Mesothelial cell of epicardium (in vitro differentiated cells): ENCODE measurements at places on chromosomes 6 and 20. TPM values are rescaled to one million over a fixed set of nuclear protein-coding genes. Genes with fewer than 3 reads are reported as not detected.

DNA sequence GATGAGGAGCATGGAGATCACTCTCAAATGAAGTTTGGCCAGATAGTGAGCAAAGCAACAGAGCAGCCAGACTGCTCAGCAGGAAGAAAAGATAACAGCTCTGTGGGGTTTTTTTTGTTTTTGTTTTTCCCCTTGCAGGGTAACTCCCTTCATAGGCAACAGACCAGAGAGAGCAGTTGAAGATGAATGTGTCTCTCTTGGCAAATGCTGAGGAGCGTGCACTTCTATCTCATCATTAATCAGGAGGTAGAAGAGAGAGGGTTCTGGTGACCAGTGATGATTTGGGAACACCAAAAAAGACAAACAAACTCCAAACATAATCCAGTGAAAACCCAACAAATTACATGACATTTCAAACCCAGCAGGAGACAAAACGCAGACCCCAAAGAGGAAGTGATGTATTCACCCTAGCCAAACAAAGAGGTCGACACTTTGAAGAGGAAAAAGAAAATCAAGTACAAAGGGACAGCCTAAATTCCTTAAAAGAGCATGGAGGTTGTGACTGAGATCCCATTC, 66.2 kb upstream of the RREB1 start:
- no peak for DNase-seq

SLC32A1 gene
- total RNA-seq = not detected in 3 replicates

IRF4 gene
- 0.11 TPM in 1 of 3 replicates, not detected in the others for total RNA-seq

SNRNP48 gene
- total RNA-seq = 11.9 to 14.2 TPM (median 13.0 TPM) in 3 replicates

DNA sequence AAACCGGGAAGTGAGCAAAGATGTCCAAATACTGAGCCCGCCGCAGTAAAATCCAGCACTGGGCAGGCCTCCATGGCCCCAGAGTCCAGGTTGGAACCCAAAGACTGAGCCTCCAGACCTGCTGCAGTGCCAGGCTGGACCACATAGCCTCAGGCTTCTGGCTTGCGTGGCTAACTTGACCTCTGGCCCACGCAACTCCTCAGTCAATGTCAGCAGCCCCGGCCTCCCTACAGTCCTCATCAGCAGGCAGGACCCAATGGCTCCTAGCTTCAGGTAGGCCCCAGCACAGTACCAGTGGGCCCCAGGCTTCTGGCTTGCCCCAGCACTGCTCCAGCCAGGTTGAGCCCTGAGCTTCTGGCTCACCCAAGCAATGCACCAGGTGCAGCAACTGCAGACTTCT, 245.1 kb upstream of the AFDN start:
- peak; percentile 30 for DNase-seq

DNA sequence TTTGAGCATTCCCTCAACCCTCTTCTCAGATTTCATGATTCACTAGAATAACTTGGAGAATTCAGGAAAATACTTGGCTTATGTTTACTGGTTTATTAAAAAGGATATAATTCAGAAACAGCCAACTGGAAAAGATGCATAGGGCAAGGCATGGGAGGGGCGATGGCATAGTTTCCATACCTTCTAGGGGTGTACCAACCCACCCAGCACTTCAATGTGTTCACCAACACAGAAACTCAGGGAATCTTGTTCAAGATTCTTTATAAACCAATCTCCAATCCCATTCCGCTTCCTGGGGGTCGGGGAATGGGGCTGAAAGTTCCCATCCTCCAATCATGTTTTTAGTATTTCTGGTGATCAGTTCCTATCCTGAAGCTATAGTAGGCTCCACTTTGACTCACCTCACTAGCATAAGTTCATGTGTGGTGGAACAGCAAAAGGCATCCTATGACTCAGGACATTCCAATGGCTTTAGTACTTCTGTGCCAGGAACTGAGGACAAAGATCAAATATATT, 164.4 kb downstream of the SIM1 start:
- DNase-seq = no peak

- DNase-seq = no peak
Observed at GRCh38 chr6:156555116-156555515, 222.1 kb upstream of the ARID1B start.

HMGCLL1 gene
- 1.7 to 3.5 TPM (median 2.4 TPM) in 3 replicates for total RNA-seq

BMP6 gene
- total RNA-seq = 3.5 to 4.2 TPM (median 3.6 TPM) in 3 replicates

DOK5 gene
- 3.3 to 3.7 TPM (median 3.7 TPM) in 3 replicates for total RNA-seq

DUSP15 gene
- 8.4 to 10.4 TPM (median 8.5 TPM) in 3 replicates for total RNA-seq

GRCh38 chr20:47821481-47822100, 36.3 kb upstream of the SULF2 start:
- no peak for DNase-seq

DNA sequence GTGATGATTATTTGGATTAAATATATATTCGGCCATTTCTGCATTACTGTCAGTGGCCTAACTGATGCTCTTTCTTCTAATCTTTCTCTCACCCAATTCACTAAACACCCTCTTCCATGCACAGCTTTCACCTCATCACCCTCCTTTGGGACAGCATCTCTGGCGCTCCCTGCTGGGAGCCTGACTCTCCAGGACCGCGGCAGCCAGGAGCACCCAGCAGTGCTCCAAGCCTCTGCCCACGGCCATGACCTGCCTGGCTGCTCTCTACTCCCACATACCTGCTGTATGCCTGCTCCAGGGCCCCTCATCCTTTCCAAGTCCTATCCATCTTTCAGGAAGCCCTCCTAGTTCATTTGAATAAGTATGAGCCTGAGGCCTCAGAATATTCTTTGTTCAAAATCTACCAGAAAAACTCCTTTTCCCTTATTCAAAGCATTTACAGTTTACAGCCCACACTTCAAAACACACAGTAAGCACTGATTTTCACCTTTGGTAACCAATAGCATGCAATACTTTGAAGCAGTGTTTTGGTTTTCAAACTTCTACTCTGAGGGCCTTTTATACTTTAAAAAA, 15.2 kb downstream of the CTCFL start:
- no peak for DNase-seq

- no peak for DNase-seq
Observed at GRCh38 chr20:9149796-9150195, 80.9 kb downstream of the PLCB4 start.

- DNase-seq = no peak
Observed at GRCh38 chr20:10454151-10454750, 19.1 kb downstream of the SLX4IP start.

DNA sequence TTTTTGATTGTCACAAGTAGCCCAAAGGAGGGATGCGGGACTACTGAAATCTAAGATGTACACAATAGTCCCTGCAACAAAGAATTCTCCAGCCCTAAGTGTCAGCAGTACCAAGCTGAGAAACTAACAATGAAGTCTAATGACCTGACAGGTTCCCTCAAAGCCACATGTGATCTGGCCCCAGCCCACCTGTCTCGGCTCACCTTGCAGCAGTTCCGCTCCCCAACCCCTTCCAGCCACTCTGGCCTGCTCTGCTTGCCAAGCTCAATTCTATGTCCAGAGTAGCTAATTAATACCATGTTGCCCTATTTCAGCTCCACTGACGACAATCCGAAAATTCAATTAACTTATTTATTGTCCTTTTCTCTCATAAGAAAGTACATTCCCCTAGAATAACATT, 72.1 kb downstream of the ZMYND8 start:
- DNase-seq = no peak

MOG gene
- 0.65 to 1.4 TPM (median 0.82 TPM) in 3 replicates for total RNA-seq

DNA sequence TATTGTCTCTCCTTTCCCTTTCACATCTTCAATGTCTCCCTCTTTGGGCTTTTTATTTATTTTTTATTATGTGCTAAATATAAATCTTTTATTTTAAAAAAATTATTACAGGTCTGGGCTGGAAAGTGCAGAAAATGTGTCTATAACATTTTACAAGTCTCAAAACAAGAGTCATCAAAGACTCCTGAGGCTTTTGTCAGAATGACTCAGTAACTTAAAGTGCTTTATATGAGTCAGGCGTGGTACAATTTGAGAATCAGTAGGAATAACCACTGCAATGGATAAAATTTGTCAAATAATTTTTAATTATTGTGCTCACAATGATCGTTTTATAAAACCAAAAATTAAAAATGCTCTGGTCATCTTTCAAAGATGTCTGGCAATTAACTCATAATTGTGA, 193.9 kb downstream of the MMUT start:
- DNase-seq = no peak

- DNase-seq = no peak
Observed at GRCh38 chr6:72946774-72947173, 278.5 kb downstream of the KHDC1L start.

GRCh38 chr6:12113190-12113577, 101.1 kb downstream of the HIVEP1 start:
- DNase-seq = no peak

OTOR gene
- not detected in 3 replicates for total RNA-seq

DNA sequence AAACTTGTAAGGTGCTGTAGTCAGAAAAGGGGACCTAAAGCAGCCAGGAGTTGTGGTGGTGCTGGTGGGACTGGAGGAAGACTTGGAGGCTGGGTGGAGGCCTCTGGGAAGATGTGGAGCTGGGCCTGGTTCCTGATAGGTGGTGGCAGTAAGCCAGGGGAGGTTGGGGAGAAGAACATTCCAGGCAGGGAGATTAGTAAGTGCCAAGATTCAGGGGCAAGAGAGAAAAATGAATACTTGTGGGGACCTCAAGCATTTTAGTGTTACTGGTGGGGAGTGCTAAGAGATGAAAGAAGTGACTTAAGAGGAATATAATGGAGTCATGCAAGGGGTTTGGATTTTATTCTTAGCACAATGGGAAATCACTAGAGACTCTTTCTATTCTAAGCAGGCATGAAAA, 79.0 kb upstream of the B3GAT2 start:
- DNase-seq = no peak

- no peak for DNase-seq
Observed at GRCh38 chr6:152265651-152266050, 371.5 kb downstream of the SYNE1 start.

- DNase-seq = peak; percentile 21
Observed at GRCh38 chr6:170212956-170213636, 77.8 kb downstream of the DLL1 start.

DNA sequence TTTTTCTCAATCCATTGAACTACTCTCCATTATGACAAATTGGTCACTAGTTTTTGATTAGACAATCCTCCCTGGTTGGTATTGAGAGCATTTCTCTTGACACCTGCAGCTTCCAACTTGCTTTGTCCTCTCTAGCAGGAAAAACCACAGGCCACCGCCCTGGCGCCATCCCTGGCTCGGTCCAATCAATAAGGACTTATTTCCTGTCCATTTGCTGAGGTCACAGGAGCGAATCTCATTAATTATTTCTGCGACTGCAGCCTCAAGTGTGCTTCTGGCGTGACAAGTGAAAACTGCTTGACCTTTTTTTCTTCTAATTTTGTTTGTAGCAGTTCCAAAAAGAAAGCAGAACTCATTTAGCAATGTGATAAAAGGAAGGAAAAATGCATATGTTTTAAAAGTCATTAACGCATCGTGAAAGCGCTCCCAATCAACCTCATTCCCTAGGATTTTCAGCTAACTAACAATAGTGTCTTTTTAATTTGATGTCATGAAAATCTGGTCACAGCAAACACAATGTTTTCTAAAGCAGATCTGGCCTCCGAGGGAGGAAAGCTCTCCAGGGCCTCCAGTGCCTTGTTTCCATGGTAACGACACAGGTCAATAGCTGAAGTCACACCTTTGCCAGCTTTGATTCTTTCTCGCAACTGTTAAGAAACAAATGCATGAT, 39.0 kb upstream of the BEND3 start:
- DNase-seq = no peak

DNA sequence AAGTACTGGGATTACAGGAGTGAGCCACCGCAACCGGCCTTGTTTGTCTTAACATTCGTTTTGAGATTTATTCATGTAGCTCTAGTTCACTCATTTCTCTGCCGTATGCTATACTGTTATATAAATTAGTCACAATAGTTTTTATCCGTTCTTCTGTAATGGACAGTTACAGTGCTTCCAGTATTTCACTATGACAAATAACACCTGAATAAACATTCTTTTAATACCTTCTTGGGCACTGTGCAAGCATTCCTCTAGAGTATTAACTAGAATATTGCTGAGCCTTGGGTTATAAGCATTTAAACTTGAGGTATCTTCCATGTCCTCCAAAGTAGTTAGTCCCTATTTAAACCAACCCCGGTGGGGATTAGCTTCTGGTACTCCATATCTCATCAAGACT, 45.6 kb downstream of the STK38 start:
- DNase-seq = no peak

- peak; percentile 83 for DNase-seq
Observed at GRCh38 chr6:170129691-170130171, 161.1 kb downstream of the DLL1 start.

- DNase-seq = no peak
Observed at GRCh38 chr6:33412140-33413009, 1.6 kb downstream of the PHF1 start.

GRCh38 chr6:106913676-106914280, 60.8 kb downstream of the CD24 start:
- no peak for DNase-seq

GRCh38 chr20:37261714-37262113, at the start of gene GHRH:
GHRH (minus strand) TSS chr20:37261814; CDS start chr20:37256889, 4,925 bp downstream.
- DNase-seq = no peak

DNA sequence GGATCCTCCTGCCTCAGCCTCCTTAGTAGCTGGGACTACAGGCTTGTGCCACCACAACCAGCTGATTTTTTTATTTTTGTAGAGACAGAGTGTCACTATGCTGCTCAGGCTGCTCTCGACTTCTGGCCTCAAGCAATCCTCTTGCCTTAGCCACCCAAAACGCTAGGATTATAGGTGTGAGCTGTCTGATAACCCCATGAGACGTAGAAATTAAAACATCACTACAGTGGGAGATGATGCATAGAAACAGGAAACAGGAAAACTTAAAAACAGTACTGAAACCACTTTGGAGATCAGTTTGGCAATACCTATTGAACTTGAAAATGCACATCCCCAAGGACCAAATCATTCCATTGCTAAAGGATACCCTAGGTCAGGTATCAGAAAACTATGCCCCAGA, 10.8 kb downstream of the SENP6 start:
- DNase-seq = no peak

SLC25A27 gene
- 33.8 to 40.5 TPM (median 34.6 TPM) in 3 replicates for total RNA-seq

SCUBE3 gene
- 51.9 to 54.8 TPM (median 53.2 TPM) in 3 replicates for total RNA-seq

- no peak for DNase-seq
Observed at GRCh38 chr20:40525351-40525750, 163.7 kb downstream of the MAFB start.

E2F1 gene
- 16.7 to 18.1 TPM (median 16.9 TPM) in 3 replicates for total RNA-seq

DNA sequence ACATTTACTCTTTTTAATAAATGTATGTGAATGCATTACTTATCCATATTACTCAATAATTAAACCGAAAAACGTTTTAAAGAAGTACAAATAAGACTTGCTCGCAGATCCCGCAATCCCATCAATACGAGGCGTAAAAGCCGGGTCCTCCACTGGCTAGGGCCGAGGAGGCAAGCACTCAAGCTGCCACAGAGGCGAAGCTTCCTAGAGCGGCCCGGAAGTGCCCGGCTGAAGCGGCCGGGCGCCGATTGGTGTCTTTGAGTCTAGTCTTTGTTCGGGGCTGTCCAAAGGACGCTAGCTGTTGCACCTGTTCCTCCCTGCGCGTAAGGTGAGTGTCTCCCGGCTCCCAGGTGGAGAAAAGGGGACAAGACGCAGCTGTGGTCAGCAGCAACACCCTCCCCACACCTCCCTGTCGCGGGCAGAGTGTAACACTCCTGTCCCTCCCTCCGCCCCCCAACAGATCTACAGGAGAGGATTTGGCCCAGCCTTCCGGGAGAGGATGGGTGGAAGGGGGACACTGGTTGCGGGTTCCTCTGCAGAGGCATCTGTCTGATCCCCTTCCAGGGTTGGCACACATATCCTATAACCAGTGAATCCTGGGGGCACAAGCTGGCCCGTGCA, at the start of gene ZSCAN16:
Gene ZSCAN16 (plus strand): TSS at position 260 of the 621 bp plus-strand sequence. CDS start 835 bp downstream, outside the sequence.
- DNase-seq = peak; percentile 78
